ENCODE measurements at places on chromosomes 2 and 18.

DNA sequence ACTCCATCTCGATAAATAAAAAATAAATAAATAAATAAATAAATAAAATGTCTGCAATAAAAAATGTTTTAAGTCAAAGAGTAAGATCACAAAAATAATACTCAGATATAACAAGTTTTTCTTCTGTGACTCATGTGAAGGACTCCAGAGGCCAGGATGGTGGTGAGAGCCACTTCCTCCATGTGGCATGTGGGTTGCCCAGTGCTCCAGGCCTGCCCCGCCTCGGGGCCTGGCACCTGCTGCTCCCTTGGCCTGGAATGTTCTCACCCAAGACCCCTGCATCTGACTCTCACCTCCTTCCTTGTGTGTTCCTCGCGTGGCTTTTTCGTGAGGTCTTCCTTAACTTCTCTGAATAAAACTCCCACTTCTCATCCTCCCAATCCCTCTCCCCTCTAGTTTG lies 77.4 kb upstream of the LDLRAD4 start:
- no peak for DNase-seq

GRCh38 chr18:55246278-55246677 lies 287.0 kb upstream of the CCDC68 start:
- no peak for DNase-seq

GRCh38 chr18:61609131-61609530 lies 275.9 kb downstream of the CDH20 start:
- no peak for DNase-seq

DNA sequence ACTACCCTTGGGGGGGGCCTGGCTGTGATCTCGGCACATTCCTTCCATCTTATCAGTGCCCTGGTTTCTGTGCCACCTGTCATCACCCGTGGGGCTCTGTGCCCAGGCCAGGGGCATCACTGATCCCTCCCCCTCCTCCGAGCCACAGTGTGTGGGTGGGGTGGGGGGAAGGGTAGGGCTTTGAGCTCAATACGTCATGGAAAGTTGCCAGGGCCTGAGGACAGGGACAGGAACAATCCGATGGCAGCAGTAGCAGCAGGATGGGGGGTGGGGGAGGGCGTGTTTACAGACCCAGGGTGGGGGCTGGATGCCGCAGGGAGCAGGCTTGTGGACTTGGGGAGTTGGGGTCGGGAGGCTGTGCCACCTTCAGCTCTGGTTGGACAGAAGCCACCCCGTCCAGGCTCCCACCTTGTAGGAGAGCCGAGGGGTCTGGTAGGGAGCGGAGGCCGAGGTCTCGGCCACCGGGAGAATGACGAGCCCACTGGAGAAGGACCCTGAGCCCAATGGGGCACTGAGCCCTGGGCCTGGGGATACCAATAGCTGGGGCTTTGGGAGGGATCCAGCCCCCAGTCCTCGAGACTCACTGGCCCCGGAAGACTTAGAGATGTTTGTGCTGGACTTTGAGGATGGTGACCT lies 3.5 kb downstream of the SLC4A3 start:
- peak; percentile 84 for DNase-seq

DNA sequence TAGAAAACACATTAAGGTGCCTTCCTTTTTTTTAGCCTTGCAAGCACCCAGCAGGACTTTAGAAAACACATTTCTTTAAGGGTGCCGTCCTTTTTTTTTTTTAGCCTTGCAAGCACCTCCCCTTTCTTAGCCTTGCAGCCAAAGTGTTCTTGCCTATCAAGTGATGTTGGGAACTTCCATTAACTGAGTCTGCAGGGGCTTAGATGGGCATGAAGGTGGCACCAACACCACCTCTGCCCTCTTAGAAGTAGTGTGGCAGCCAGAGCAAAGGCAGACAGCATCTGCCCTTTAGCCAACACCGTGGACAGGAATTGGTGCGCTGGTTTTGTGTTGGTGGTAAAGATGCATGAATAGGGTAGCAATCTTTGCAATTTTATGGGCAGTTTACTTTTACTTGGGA lies 211.6 kb upstream of the SP5 start:
- no peak for DNase-seq

GRCh38 chr2:64989126-64989981 lies at the start of gene SLC1A4:
Gene SLC1A4, plus strand, starts transcription at chr2:64989399. Its CDS starts 245 bp downstream, at chr2:64989644.
- peak; percentile 94 for DNase-seq

DNA sequence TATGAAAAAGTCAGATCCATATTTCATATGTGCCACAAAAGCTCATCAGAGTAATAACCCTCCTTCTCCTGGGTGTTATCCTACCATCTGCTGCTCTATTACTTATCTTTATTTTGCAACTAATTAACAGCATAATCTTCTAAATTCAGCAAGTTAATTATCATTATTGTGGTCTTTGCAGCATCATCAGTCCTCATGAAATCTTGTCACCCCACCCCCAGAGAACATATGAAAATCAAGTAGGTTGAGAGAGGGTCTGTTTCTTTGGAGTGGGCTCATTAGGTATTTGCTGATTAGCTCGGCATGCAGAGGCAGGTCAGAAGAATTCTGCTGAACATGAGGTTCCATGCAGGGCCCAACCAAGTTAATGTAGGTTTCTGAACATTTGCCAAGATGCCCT lies 64.8 kb downstream of the ATF2 start:
- no peak for DNase-seq

- DNase-seq: no peak
Observed at GRCh38 chr18:55314031-55314430, 274.0 kb downstream of the TCF4 start.

- DNase-seq: no peak
Observed at GRCh38 chr18:25077038-25077943, 274.7 kb downstream of the ZNF521 start.

GRCh38 chr2:163302141-163302540 lies 433.7 kb downstream of the FIGN start:
- no peak for DNase-seq

DNA sequence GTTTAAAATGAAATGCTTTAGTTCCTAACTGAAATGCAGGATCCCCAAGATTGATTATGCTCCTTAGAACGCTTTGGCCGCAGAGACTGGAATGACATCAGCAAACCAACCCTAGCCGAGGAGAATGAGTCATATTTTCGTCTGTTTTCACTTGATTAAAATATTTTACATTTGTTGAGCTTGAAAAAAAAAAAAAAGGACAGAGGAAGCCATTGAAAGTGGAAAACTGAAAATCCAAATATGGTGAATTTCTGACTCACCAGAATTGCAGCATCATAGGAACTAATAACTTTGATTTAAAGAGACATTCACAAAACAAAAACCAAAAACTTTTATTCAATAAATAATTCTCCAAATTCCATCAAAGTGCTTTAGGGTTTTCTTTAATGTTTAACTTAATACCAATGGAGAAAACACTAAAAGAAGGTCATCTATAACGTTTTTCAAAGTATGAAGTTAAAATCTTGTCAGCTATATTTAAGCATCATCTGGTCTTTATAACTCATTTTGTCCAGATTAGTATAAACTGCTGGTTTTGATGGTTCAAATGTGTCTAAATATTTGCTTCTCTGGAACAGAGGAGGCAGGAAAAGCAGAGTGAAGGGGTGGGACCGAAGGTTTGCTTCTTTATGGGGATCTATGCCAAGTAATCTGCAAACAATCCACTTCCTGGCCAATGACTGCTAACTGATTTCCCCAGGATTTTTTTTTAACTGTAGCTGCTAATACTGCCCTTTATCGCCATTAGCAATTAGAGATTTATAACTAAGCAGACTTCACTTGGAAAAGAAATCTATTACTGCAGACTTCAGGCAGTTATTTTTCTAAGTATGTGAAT lies 30.9 kb upstream of the COL5A2 start:
- DNase-seq: peak; percentile 41

All from Right ventricle myocardium inferior (tissue), 1 donor.